ENCODE measurements at places on chromosomes 5 and 9.

GRCh38 chr9:5874048-5874447 lies 16.6 kb upstream of the MLANA start:
- DNase-seq: no peak
- no peak overlapping the region for H3K4me3 ChIP-seq
- peaks cover 3% of the 10 kb centered on the region for H3K36me3 ChIP-seq

- no peak for DNase-seq
- H3K4me1 ChIP-seq: no peaks in the 10 kb centered on the region
- no peaks in the 10 kb centered on the region for H3K27me3 ChIP-seq
- no peak overlapping the region for H3K27ac ChIP-seq
- no peaks in the 10 kb centered on the region for H3K36me3 ChIP-seq
- no peak overlapping the region for H3K4me3 ChIP-seq
Observed at GRCh38 chr5:149747141-149747832, 17.2 kb downstream of the PPARGC1B start.

- H3K4me3 ChIP-seq: no peak overlapping the region
- H3K27me3 ChIP-seq: peaks cover 49% of the 10 kb centered on the region
- no peak for DNase-seq
- no peak overlapping the region for H3K27ac ChIP-seq
Observed at GRCh38 chr9:105413525-105413924, 34.3 kb upstream of the FSD1L start.

DNA sequence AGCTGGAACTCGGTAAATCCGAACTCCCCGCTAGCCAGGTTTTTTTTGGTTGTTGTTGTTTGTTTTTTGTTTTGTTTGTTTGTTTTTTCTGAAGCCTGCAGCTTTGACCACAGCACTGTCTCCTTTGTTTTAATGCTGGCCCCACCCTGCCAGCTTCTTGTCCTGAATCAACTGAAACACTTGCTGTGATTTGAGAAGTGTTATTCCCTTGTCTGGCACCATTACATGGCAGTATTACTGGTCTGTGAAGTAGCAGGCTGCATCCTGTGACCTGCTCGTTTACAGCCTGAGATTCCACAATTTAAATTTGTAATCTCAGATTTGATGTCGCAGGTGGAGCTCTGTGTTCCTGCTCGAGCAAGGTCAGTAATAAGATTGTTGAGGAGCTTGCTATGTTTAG lies 1.4 kb upstream of the SLC36A2 start:
- peaks cover 39% of the 10 kb centered on the region for H3K27me3 ChIP-seq
- no peak for DNase-seq
- no peak overlapping the region for H3K4me3 ChIP-seq
- no peaks in the 10 kb centered on the region for H3K4me1 ChIP-seq
- no peaks in the 10 kb centered on the region for H3K36me3 ChIP-seq
- H3K27ac ChIP-seq: no peak overlapping the region

GRCh38 chr9:35937227-35937626 lies 20.7 kb downstream of the OR2S2 start:
- no peaks in the 10 kb centered on the region for H3K27me3 ChIP-seq
- H3K4me1 ChIP-seq: peaks cover 57% of the 10 kb centered on the region
- H3K4me3 ChIP-seq: no peak overlapping the region
- H3K36me3 ChIP-seq: no peaks in the 10 kb centered on the region

DNA sequence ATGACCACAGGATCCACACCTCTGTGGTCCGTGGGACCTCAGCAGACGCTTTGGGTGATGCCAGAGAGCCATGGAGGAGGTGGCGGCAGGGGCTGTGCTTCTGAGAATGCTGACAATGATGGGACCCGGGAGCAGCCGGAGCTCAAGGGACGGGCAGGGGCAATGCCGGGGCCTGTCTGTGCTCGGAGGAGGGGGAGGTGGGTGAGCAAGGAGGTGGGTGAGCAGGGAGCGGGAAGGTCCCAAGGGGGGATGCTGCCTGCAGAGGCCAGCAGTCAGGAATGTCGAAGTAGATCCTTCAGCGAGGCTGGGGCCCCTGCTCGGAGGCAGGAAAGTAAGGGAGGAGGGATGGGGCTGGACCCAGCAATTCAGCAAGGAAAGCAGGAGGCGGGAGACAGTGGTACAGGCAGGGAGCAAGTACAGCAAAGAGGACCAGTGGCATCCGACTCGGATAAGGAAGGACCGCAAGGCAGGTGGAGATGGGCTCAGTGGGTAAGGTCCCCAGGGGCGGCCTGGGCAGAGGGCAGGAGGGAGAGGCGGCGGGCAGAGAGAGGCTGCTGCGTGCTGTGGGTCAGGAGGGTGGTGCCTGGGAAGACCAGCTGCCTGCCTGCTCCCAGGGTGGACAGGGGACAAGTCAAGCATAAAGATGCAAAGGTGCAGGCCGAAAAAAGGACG lies 49.0 kb downstream of the ADAMTS2 start:
- no peak overlapping the region for H3K4me3 ChIP-seq
- no peaks in the 10 kb centered on the region for H3K36me3 ChIP-seq
- H3K4me1 ChIP-seq: no peaks in the 10 kb centered on the region
